Myometrial cell (primary cell): ENCODE measurements at places on chromosomes 3 and 15. TPM values are rescaled to one million over a fixed set of nuclear protein-coding genes. Genes with fewer than 3 reads are reported as not detected.

The RTP1 gene
- total RNA-seq = not detected in 2 replicates

The SEMA5B gene
- total RNA-seq = under 0.01 TPM in 1 of 2 replicates, not detected in the other

The CADM2 gene
- total RNA-seq = not detected in 2 replicates

The GMPS gene
- total RNA-seq = 40.9 and 63.3 TPM in 2 replicates

The MESP1 gene
- total RNA-seq = 0.18 TPM in 1 of 2 replicates, not detected in the other

The LRRC49 gene
- 5.5 and 17.5 TPM in 2 replicates for total RNA-seq

The IGF1R gene
- total RNA-seq = 12.9 and 27.4 TPM in 2 replicates

The ZPLD1 gene
- not detected in 2 replicates for total RNA-seq

The TRMT10C gene
- total RNA-seq = 18.6 and 20.5 TPM in 2 replicates

The ZKSCAN7 gene
- total RNA-seq = 4.9 and 5.7 TPM in 2 replicates

The ATP13A5 gene
- total RNA-seq = not detected in 2 replicates

The TMEM42 gene
- 19.6 and 34.6 TPM in 2 replicates for total RNA-seq

The SHF gene
- 2.0 and 7.8 TPM in 2 replicates for total RNA-seq

The MKRN2OS gene
- total RNA-seq = not detected in 2 replicates

The CLDN11 gene
- total RNA-seq = 146 and 153 TPM in 2 replicates

The RHOV gene
- total RNA-seq = not detected in 2 replicates

The HTR3E gene
- total RNA-seq = not detected in 2 replicates

The FANCD2OS gene
- not detected in 2 replicates for total RNA-seq

The STRA6 gene
- 9.4 and 11.2 TPM in 2 replicates for total RNA-seq

The IL20RB gene
- total RNA-seq = 34.0 and 37.6 TPM in 2 replicates

The BCHE gene
- total RNA-seq = 2.9 and 5.8 TPM in 2 replicates

The SPINT1 gene
- total RNA-seq = 8.4 and 9.0 TPM in 2 replicates

The PLAAT1 gene
- total RNA-seq = not detected in 2 replicates

The PSTPIP1 gene
- total RNA-seq = 0.18 TPM in 1 of 2 replicates, not detected in the other

The PEX5L gene
- under 0.01 TPM in 1 of 2 replicates, not detected in the other for total RNA-seq

The CLRN1 gene
- not detected in 2 replicates for total RNA-seq

The ARMC8 gene
- total RNA-seq = 37.8 and 41.8 TPM in 2 replicates

The CNTN4 gene
- not detected in 2 replicates for total RNA-seq

The NISCH gene
- 26.5 and 34.7 TPM in 2 replicates for total RNA-seq

The C15orf62 gene
- total RNA-seq = under 0.01 and 0.18 TPM in 2 replicates

The SEMA6D gene
- total RNA-seq = 0.71 and 2.9 TPM in 2 replicates

The GOLGA8G gene
- not detected in 2 replicates for total RNA-seq

The CCRL2 gene
- 5.0 and 6.6 TPM in 2 replicates for total RNA-seq

The C2CD4B gene
- not detected in 2 replicates for total RNA-seq

The CXCR6 gene
- total RNA-seq = not detected in 2 replicates

The FHIT gene
- total RNA-seq = not detected in 2 replicates

The COLQ gene
- total RNA-seq = 1.1 and 9.8 TPM in 2 replicates

The HDAC11 gene
- total RNA-seq = 15.1 and 21.3 TPM in 2 replicates

The PODXL2 gene
- total RNA-seq = 0.29 and 0.35 TPM in 2 replicates

The SPATA12 gene
- total RNA-seq = not detected in 2 replicates

The ARPP21 gene
- not detected in 2 replicates for total RNA-seq

The TMCO5A gene
- total RNA-seq = not detected in 2 replicates

The CACNA1D gene
- total RNA-seq = not detected in 2 replicates

The BRPF1 gene
- total RNA-seq = 8.6 and 9.9 TPM in 2 replicates

The RFT1 gene
- 32.4 and 38.1 TPM in 2 replicates for total RNA-seq

The ONECUT1 gene
- total RNA-seq = not detected in 2 replicates

The PGBD4 gene
- 0.58 and 1.1 TPM in 2 replicates for total RNA-seq

The ZMYND10 gene
- 1.7 and 3.0 TPM in 2 replicates for total RNA-seq

The CELSR3 gene
- 0.86 and 1.4 TPM in 2 replicates for total RNA-seq

The GP9 gene
- not detected in 2 replicates for total RNA-seq

The PRR20G gene
- not detected in 2 replicates for total RNA-seq

The PAQR9 gene
- total RNA-seq = not detected in 2 replicates
